ENCODE measurements at places on chromosomes 4 and X.

DNA sequence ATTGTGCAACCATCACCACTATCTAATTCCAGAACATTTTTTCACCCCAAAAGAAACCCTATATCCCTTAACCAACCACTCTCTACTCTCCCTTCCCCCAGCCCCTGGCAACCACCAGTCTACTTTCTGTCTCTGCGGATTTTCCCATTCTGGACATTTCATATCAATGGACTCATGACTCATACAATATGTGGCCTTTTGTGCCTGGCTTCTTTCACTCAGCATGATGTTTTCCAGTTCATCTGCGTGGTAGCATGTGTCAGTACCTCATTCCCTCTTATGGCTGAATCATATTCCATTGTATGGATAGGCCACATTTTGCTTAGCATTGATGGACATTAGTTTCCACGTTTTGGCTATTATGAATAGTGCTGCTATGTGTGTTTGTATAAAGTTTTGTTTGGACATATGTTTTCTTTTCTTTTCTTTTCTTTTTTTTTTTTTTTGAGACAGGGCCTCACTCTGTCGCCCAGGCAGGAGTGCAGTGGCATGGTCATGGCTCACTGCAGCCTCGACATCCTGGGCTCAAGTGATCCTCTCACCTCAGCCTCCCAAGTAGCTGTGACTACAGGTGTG, 335.4 kb downstream of the BCOR start:
- DNase-seq = no peak

DNA sequence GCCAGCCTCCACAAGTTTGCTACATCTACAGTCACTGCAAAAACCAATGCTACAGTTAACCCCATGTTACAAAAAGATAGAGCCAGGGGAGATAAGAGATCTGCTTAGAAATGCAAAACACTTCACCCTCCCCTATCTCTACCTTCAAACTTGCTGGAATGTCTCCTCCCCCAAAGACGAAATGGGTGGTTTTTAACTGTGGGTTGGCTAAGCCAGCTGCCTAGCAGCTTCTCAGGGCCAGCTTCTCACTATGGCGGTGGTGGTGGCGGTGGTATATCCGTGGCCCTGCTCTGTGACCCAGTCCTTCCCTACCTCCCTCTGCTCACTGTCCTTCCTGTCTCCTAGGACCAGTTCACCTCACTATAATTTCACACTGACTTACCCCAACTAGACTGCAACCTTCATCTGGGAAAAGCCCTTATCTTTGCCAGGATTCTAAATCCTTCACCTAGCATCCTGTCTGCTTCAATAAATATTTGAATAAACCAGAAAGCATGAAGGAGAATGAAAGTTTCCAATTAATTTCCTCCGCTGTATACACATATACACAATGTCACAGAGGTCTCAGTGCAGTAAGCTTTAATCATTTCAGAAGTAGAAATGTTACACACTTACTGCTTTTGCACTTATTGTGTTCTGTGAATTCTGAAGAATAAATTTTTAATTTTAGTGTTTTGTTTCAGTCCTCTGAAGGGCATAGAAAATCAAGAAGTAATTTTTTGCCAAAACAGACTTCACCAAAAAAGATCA, 46.3 kb downstream of the SH3KBP1 start:
- peak; percentile 91 for DNase-seq

DNA sequence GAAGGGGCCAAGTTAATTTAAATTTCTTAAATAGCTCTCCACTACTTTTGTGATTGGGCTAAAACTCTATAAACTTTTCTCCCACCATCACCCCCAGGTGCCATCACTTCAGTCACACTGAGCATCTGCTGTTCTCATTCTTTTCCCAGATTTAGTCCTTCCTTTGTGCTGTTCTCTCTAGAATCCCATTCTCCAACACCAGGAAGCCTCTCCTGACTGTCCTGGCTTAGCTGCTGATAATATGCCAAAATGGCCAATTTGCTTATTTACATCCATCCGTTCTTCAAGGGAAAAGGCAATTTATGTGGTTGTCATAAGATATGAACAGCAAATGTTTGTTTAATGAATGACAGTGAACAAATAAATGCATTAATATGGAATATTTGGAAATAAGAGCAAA, 44.1 kb downstream of the FGFBP1 start:
- DNase-seq = no peak

DNA sequence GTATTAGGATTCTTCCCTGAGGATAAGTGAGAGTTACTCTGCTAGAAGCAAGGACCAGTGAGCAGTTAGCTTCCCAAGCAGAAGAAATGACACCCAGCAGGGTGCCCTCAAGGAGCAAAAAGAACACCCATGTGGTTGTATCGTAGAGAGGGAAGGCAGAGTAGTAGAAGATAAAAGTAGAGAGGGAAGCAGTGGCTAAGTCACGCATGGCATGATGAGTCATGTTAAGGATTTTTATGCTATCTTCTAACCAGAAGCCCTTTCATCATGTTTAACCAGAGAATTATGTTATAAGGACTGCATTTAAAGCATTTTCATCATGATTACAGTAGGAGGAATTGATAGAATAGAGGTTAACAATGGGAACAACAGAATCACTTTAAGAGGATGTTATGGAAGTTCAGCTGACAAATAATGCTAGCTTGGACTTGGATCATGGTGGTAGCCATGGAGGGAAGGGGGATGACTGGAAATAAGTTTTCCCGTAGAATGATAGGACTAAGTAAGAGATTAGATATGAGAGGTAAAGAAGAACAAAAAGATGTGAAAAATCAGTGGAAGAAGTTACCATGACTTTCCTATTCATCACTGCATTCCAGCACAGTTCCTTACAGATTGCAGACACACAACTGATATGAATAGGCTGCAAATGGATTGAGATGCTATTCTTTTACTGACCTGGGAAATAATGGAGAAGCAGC, 383.5 kb upstream of the INTU start:
- no peak for DNase-seq

- peak; percentile 73 for DNase-seq
Observed at GRCh38 chrX:16671005-16671404, 21.0 kb downstream of the S100G start.

DNA sequence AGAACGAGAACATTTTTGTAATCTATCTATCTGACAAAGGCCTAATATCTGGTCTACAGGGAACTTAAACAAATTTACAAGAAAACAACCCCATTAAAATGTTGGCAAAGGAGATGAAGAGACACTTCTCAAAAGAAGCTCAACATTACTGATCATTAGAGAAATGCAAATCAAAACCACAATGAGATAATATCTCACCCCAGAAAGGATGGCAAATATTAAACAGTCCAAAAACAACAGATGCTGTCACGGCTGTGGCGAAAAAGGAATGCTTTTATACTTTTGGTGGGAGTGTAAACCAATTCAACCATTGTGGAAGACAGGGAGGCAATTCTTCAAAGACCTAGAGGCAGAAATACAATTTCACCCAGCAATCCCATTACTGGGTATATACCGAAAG, 2284.8 kb downstream of the ARAP2 start:
- no peak for DNase-seq

GRCh38 chr4:29037501-29037900, 1682.7 kb upstream of the PCDH7 start:
- no peak for DNase-seq

- DNase-seq = no peak
Observed at GRCh38 chr4:8721621-8722020, 129.1 kb downstream of the CPZ start.

- DNase-seq = no peak
Observed at GRCh38 chrX:45862801-45863200, 662.1 kb upstream of the DIPK2B start.

GRCh38 chr4:555566-556275, 20.4 kb downstream of the TMEM271 start:
- DNase-seq = no peak

GRCh38 chrX:9882669-9883446, 84.3 kb upstream of the CLDN34 start:
- peak; percentile 71 for DNase-seq

DNA sequence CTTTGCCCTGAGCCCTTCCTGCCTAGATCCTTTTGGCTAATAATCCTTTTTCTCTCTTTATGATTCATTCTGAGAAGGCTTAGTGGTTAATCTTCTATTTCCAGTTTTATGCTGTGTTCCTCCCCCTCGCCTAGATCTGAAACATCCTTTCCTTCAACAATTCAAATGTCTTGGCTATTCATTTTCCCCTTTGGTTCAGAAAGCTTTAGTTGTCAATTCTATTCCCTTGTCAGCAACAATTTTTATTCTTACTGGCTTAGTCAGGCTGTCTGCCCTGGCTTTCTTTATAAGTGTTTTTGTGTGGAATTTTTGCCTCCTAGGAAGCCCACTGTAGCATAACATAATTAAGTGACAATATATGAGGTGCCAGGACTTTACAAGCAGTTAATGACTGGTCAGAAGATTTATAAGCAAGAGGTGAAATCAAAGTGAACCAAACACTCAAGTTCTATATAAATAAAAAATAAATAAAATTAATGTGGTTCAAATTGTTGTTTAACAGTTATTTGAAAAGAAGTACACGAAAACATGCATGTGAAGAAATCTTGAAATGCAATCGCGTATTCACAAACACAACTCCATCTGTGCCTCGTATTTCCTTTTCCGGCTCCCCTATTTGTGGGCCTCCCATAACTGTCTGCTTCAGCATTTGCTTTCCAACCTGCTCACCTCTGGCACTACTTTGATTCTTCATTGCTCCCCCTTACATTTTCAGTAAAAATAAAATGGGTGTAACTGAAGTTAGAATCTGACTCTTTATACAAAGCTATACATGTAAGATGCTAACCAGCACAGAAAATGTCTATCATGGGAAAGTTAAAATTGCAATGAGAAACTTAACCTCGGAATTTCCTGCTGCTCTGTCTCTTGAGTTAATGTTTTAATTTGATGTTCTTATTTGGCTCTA, 235.4 kb downstream of the SPRY1 start:
- DNase-seq = no peak

GRCh38 chr4:7892212-7893019, 47.2 kb downstream of the AFAP1 start:
- no peak for DNase-seq

GRCh38 chr4:173171098-173171497, 2.5 kb downstream of the GALNT7 start:
- peak; percentile 75 for DNase-seq

- no peak for DNase-seq
Observed at GRCh38 chrX:56766554-56767347, 37.7 kb downstream of the NBDY start.

DNA sequence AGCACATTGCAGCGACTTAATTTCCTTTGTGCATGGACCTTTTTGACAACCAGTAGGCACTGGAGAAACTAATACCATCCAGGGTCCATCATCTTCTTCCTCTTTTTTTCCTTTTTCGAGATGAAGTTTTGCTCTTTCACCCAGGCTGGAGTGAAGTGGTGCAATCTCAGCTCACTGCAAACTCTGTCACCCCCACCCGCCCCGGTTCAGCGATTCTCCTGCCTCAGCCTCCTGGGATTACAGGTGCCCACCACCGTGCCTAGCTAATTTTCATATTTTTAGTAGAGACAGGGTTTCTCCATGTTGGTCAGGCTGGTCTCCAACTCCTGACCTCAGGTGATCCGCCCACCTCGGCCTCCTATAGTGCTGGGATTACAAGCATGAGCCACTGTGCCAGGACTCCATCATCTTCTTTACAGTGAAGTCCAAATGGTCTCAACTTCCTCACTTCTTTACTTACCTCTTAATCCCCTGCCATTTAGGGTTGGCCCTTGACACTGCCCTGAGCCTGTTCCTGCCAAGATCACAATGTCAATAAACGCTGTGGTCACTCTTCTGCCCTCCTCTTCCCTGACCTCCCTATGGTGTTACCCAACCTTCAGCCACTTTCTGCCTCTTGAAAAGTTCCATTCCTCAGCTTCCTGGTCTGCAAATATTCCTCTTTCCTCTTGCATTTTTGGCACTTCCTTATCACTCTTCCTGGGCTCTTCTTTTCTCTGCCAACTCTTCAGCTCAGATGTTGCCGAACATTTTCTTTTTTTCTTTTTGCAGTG, 119.8 kb upstream of the SLC34A2 start:
- no peak for DNase-seq

DNA sequence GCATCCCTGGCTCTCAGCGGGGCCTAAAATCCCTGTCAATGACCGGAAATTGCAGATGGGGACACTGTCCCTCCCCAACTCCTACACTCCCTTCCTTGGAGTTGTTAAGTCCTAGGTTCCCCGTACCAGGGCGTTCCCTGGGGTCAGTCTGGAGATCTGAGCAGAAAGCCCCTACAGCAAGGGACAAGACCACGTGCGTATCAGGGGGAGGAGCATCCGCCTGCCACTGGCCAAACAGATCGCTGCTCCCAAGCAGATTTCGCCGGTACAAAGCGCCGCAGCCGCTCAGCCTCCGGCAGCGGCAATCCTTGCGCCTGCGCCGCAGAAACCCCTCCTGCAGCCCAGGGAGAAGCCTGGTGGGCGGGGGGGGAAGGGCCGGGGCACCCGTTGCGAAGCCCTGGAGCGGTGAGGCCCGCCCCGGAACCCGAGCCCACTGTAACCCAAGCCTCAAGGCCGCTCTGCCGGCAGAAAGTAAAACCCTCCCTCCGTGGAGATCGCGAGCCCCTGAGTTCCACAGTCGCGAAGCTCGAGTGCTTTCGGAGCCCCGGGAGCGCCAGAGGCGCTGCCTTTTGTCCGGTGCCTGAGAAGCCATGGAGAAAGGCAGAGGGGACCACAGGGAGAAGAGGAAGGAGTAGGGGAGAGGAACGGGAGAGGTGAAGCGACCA, 2.7 kb downstream of the CRMP1 start:
- peak; percentile 25 for DNase-seq

- peak; percentile 24 for DNase-seq
Observed at GRCh38 chrX:115018040-115018647, 728 bp upstream of the IL13RA2 start.

DNA sequence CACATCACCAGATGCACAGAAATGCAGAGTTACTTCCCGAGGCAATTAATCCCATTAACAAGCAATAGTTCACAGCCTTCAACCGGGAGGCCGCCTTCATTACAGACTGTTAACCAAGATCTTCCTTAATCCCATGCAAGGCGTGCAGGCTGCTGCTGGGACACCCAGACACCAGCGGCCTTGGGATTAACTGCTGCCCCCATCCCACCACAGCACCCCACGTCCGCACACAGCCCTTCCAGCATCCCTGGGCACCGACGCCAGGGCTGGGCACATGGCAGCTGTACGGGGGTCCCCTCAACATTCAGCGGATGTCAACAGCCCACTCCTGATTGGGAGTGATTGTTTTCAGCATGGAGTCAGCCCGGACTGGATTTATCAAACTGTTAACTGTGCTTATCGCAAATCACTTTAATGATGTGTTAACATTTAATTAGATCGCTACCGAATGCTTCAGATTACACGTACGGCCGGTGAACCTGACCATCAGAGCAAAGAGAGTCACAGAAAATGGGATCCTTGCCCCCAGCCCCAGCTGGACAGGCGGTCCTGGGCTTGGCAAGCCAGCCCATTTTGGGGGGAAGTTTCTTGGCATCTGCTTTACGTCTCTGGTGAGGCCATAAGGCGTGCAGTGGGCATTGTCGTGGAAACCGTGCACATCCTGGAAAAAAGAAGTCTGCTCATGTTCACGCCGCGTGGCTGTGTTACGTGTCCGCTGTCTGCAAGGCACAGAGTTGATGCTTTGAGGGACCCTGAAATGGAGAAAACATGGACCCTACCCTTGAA, 126.4 kb downstream of the HMX1 start:
- DNase-seq = no peak

DNA sequence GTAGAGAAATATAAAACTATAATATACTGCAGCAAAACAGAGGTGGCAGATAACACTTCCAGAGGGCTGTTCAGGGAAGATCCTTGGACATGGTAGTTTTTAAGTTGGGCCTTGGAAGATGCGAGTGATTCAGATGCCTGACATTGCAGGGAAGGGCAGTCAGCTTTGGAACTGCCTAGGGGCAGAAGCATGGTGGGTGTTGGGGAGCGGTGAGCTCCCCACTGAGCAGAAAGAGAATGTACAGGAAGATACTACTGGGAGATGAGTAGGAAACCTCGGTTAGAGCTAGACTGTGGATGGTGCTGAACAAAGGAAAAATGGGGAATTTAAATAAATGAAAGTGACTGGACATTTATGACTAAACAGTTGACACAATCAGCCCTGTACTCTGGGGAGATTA, 24.9 kb upstream of the SEC24B start:
- DNase-seq = no peak

All from hematopoietic multipotent progenitor cell treated with erythropoietin and hydrocortisone succinate and interleukin-3 and kit ligand, for 4 days (in vitro differentiated cells).